ENCODE measurements at places on chromosomes 16 and 17.
A peak's percentile ranks its signal among the peaks of the same experiment; 100 is the strongest.

GRCh38 chr17:49285716-49286115 lies 55.1 kb upstream of the PHOSPHO1 start:
- DNase-seq, result no peak

DNA sequence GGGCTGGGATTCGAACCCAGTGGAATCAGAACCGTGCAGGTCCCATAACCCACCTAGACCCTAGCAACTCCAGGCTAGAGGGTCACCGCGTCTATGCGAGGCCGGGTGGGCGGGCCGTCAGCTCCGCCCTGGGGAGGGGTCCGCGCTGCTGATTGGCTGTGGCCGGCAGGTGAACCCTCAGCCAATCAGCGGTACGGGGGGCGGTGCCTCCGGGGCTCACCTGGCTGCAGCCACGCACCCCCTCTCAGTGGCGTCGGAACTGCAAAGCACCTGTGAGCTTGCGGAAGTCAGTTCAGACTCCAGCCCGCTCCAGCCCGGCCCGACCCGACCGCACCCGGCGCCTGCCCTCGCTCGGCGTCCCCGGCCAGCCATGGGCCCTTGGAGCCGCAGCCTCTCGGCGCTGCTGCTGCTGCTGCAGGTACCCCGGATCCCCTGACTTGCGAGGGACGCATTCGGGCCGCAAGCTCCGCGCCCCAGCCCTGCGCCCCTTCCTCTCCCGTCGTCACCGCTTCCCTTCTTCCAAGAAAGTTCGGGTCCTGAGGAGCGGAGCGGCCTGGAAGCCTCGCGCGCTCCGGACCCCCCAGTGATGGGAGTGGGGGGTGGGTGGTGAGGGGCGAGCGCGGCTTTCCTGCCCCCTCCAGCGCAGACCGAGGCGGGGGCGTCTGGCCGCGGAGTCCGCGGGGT lies at the start of gene CDH1:
CDH1 (plus strand) TSS at position 247 of the 684 bp plus-strand sequence; CDS start at position 371, 124 bp downstream.
- peak; percentile 30 for DNase-seq

DNA sequence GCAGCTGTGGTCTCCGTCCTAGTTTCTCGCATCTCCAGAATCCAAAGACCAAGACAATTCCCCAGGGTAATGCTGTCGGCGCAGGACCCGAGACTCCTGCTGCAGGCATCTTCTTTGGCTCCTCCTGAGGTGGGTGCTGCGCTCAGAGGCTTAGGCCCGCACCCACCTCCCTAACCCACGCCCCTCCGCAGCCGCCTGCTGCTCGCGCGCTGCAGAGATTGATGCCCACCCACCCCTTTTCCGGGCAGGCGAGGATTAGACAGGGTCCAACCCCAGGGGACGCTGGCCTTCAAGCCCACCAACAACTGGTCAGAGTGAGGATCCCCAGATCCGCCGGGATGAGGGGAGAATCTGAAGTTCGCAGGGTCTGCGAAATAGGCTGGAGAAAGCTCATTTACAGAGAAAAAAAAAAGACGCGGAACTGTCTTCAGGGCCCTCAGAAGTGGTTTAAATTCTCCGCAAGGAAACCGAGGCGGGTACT lies 27.9 kb downstream of the SLFN11 start:
- no peak for DNase-seq

GRCh38 chr16:47916266-47916665 lies 239.5 kb downstream of the ABCC12 start:
- no peak for DNase-seq

- no peak for DNase-seq
These were observed 40.1 kb upstream of the LGALS9 start for GRCh38 chr17:27590864-27591263.

DNA sequence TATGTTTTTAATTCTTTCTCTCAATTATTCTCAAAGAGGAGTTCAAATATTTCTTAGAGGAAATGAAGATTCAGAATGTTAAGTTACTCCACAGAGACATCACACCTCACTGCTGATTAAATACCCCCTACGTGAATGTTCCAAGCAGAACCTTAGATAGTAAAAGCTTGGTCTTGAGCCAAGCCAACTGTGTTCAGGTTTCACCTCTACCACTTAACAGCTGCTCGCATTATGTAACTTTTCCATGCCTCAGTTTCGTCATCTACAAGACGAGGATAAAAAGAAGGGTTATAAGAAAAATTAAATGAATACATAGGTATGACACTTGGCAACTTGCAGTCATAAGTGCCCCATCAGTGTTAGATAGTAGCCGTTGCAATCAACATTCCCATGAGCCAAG lies 356.2 kb downstream of the RBFOX1 start:
- DNase-seq, result no peak
